ENCODE measurements at places on chromosomes 5 and 9.

DNA sequence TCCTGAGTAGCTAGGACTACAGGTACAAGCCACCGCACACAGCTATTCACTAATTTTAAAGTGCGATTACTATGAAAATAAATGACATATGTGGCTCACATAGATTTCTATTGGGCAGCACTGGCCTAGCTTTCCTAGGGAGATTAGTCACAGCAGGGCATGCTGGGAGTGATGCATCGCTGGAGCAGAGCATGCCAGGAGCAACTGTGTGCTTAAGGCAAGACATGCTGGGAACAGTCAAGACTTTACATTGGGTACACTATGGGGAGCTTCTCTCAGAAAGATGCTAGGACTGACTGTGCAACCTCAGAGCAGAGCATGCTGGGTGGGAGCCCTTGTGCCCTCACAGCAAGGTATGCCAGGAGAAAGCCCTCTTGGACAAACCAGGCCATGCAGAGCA is 9.3 kb downstream of the ST6GALNAC6 start:
- DNase-seq: no peak

DNA sequence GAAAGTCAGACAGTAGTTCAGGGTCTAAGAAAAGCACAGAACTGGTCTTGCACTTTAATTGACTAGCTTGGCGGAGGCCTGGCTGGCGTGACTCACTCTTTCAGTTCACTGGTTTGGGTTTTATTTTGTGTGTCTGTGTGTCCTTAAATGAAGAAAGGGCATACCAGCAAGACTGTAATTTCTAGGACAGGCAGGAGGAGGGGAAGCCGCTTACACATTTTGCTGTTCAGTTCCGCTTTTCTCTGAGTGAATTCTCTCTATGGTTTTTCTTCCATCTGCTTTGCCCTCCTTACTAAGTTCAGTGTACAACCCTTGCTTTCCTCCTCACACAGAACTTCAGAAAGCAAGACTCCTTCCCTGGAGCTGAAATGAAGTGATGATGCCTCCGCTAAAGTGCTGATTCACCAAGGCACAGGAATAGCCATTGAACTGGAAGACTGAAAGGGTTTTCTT is 150.8 kb downstream of the MEF2C start:
- DNase-seq: no peak

GRCh38 chr9:129310666-129311350 is 132.7 kb upstream of the IER5L start:
- DNase-seq: no peak

- DNase-seq: no peak
Observed at GRCh38 chr5:56535347-56535746, 280.0 kb upstream of the MAP3K1 start.

- no peak for DNase-seq
Observed at GRCh38 chr5:107542831-107543231, 127.9 kb downstream of the EFNA5 start.
